ENCODE measurements at places on chromosomes 16 and 17. TPM values are rescaled to one million over a fixed set of nuclear protein-coding genes. Genes with fewer than 3 reads are reported as not detected.

The LRRC46 gene
- total RNA-seq = 0.51 TPM

The ICAM2 gene
- total RNA-seq = 59.7 TPM

The EPN2 gene
- total RNA-seq = 53.3 TPM

The TNP2 gene
- total RNA-seq = not detected

The CNTNAP4 gene
- total RNA-seq = not detected

The MEAK7 gene
- 11.3 TPM for total RNA-seq

The ALOX12 gene
- total RNA-seq = 0.14 TPM

DNA sequence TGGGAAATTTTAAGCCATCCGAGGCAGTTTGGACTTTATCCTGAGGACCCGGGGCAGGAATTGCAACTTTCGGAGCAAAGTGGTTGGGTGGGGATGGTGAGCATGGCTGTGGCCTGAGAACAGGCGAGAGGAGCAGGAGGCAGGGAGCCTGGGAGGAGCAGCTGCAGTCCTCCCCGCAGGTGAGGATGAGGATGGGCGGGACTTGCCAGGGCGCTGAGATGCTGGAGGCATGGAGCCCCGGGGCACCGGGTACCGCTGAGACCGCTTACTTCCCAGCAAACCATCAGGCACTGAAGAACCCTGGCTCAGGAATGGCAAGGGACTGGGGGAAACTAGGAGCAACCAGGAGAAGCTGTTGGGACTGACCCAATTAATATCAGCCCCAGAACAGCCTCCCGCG, 210.8 kb downstream of the GSG1L start:
- no peak for DNase-seq

GRCh38 chr16:72928090-72928981, 119.6 kb downstream of the ZFHX3 start:
- no peak for DNase-seq

DNA sequence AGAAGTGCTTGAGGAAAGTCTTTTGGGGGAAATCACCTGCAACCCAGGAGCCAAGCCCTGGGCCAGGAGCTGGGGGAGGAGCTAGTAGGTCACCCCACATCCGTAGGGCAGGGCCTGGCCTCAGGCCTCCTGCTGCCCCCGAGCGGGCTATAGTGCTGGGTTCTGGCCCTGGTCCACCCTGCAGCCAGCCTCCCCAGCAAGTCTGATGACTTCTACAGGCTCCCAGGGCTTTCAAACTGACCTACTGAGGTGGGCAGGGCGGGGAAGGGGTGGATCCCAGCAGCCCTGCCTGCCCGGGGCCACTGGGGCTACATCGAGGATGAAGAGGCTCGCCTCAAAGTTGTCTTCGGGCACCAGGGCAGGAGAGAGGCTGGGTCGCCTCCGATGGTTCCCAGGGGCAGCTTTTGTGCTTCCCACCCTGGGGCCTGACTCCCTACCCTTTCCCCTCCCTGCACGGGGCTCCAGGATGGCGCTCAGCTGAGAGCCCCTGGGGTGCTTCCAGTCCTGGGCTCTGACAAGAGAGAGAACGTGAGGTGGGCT, 5.0 kb downstream of the CENPX start:
- no peak for DNase-seq

DNA sequence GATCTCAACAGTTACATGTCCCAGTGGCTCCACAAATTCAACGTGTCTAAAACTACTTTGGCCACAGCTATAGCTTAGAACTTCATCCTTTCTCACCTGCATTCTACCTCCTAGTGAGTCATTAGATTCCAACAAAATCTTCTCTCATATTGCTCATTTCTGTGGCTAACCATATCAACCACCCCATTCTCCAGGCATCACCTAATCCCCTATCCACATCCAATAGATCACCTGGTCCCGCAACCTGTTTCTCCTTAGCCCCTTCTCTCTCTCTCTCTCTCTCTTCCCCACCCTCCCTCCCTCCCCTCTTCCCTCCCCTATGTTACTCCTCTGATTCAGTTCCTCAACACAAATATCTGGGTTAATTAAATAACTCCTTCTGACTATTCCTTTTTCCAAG, 64.6 kb downstream of the ANKFN1 start:
- no peak for DNase-seq

DNA sequence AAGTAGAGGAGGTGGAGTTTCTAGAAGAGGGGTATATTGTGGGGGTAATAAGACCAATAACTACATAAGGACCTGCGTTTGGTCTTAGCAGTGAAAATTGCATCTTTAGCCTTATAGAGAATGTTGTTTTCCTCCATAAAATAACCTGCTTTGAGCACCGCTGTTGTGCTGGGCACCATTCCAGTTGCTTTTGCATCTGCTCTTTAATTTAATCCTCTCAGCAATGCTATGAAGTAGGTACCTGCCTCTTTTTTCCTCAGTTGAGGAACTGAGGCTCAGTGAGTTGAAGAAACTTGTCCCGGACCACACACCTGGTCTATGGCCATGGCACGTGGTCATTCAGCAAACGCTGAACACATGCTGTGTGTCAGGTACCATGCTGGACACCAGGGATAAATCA, 238.1 kb downstream of the MSI2 start:
- no peak for DNase-seq

GRCh38 chr17:49401971-49402611, 12.6 kb downstream of the PHB1 start:
- DNase-seq = no peak
